LHCN-M2 (cell line): ENCODE measurements at places on chromosomes 5 and 9.
A peak's percentile ranks its signal among the peaks of the same experiment; 100 is the strongest.

DNA sequence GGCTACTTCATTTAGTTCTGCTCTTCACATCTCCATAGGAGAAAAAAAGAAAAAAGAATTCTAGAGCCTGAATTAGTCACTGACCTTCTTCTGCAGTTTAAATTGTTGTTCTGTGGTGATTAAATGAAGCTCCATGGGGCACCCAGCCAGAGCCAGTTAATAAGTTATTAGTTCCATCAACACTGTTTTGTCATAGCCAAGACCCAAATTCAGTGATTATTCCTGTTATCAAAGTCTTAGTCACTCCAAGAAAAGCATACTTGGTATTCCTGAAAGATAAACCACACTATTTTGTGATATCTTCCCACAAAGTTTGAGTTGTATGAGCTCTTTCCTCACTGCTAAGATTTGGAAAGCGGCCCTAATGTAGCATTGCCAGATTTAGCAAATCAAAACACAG, 134.8 kb upstream of the RGMB start:
- peak; percentile 43 for DNase-seq

DNA sequence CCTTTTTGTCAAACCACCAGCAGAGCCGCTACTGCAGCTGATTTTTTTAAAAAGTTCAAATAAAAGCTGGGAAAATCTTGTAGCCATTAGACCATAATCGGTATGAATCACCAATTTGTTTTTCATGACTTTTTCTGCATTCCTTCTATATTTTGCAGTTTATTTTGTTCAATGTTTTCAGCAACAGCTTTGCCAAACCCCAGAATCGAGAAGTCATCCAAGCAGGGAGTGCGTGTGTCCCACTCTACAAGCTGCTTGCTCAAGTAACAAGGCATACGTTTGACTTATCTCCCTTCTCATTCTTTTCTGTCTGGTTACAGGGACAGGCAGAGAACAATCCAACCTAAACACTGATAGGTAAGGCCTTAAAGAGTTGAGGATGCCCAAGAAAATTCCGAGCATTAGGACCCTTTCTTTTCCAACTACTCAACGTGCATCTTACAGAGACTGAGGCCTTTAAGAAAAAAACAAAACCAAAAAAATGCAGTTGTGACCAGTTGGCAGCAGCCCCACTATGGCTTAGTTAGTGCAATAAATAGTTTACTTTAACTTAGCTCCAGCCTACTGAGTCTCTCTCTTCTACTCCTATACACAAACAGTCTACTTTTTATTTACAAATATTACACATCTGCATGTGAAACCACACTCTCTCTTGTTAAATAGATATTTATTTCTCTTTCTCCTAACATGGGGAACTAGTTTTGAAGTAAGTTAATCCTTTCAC, 134.7 kb upstream of the SLIT3 start:
- DNase-seq: no peak

- no peak for DNase-seq
Measured at GRCh38 chr9:118028225-118028624, 324.0 kb downstream of the TLR4 start.

DNA sequence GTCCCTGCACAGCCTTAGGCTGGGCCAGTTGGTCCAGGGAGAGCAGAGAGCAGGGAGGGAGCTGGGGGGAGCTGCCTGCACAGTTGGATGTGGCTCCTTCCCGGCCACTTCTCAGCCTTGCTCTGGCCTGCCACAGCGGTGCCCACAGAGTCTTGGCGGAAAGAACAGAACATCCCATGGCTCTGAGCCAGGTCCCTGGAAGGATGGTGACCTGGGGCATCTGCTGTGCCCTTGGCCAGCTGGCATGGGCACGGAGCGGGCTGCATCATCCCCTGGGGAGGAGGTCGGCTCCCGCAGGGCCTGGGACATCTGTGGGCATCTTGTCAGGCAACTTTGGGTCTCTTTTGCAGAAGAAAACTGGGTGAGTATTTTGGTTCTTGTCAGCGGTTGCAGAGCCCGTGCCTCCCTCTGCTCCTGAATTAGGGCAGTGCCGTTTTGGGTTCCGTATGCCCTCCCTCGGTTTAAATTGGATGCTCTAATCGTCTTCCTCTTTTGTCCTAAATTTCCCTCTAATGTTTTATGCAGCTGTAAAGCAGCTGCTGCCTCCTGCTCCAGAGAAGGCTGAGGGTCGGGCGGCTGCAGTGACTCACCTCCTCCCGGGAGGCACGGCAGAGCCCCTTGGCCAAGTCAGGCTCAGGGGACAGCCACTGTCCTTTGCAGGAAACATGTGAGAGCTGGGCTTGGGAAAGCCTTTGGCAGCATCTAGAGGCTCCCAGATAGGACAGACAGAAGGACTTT, 10.5 kb upstream of the NACC2 start:
- DNase-seq: peak; percentile 85

DNA sequence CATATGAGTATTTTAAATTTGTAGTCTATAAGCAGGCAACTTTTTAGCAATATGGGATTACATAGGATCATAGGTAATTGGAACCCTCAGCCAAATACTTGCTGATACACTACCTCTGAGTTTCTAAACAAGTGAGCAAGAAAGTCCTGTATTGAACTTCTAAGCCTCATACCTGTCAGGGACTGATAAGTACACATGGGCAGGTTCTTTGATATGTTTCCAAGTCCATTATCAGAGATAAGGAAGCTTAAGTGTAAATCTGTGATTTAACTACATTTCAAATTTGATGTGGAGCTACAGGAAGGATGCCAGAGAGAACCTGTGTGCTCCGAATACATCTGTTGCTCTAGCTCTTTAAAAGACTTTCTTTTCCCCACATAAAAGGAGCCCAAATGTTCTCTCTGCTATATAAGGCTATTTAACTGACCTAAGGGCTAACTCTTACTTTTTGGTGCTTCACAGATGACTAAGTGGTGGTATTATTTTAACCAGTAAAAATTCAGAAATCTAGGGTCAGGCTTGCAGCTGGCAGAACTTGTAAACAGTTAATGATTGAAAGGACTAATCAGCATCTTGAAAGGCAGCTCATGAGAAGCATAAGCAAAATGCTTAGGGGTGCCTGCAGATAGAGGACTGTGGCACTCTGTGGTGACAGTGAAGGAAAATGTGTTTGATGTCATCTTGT, 228.6 kb downstream of the NR3C1 start:
- DNase-seq: peak; percentile 92

- DNase-seq: no peak
Measured at GRCh38 chr9:79263628-79264027, 308.1 kb upstream of the TLE4 start.

DNA sequence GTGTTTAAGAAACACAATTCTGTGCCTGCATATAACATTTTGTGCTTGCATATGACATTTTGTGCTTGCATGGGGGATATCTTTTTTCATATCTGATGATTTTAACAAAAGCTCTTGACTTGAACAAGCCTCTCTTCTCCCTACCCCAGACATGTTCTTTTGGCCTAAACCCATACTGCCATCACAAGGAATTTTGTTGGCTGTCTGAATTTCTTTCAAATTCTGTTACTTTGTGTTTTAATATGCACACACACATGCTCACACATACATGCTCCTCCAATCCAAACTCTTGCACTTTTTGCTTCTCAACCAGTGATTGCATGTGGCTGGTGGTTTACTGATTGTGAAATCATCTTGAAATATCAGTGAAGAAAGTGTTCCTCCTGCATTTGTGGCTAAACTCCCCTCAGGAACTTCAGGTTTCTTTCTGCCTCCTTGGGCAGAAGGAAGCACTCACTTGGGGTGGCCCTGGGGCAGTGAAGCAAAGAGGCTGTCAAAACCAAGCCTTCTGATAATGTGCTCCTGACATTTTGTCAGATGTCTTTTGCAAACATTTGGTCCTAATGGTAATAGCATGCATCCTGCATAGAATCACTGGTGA, 377.2 kb upstream of the KLF4 start:
- DNase-seq: peak; percentile 31

GRCh38 chr5:78411586-78411985, 51.2 kb downstream of the SCAMP1 start:
- no peak for DNase-seq

DNA sequence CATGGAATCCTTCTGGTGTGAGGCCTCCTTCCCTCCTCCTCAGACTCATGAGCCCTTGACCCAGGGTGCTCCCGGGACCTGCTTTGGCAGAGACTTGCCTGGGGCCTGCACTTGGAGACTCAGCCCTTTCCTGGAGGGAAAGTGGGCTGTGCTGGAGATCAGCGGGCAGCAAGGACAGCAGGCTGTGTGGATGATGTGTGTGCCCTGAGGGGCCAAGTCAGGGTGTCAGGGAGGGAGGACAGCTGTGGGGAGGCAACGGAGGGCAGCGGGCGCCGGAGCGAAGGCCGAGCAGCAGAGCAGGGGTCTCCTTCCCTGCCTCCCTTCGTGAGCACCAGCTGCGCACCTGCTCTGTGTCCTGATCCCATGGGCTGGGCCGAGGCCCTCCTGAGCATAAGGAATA, 6.1 kb upstream of the CSF2 start:
- no peak for DNase-seq

- DNase-seq: no peak
Measured at GRCh38 chr9:130843049-130843908, 8.2 kb downstream of the ABL1 start.

- DNase-seq: peak; percentile 21
Measured at GRCh38 chr9:78030296-78030552, 1.4 kb downstream of the GNAQ start.

DNA sequence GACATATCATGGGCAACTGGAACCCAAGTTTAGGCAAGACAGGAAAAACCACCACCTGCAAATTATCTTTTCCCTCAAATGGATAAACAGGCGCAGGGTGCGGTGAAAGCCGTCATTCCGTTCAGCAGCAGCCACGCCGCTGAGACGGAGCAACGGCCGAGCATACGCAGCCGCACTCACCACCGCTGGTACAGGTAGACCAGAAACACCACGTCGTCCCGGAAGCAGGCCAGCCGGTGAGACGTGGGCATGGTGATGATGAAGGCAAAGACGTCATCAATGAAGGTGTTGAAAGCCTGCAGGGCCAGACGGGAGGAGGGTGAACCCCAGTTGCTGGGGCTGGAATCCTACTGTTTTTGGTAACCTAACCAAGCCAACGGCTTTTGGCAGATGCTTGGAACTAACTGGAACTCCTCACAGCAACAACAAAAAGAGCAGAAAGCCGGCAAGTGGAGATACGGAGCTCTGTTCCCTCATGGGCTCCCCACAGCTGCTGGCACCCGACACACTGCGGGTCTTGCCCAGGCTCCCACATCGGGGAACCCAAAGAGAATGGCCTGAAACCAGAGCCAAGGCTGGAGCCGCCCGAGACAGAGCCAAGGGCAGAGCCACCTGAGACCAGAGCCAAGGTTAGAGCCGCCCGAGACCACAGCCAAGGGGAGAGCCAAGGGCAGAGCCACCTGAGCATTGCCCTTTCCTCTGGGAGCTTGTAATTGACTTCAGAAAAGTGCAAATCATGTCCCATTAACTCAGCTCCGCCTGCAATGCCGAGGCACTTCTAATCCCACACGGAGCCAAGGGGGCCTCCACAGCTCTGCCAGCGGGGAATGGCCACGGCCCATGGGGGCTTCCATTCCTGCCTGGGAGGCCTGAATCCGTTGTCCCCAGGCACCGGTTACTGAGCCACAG, 24.2 kb downstream of the CLPTM1L start:
- DNase-seq: no peak

DNA sequence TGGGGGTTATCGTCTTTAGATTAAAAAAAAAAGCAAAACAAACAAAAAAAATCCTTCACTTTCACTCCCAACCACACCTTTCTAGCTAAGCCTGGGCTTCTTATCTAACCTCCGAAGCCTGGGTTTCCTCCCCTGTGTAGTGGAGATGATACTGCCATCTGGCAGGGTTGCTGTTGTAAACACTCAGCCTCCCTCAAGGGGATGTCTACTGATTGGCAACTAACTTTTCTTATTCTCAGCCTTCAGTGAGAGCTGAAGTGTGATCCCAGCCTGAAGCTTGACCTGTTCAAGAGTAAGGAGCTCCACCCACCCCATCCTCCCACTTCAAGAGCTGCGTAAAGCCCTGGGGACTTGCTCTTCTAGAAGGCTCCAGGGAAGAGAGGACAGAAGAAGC, 21.5 kb upstream of the WWC1 start:
- no peak for DNase-seq

- peak; percentile 1 for DNase-seq
Measured at GRCh38 chr9:32866273-32866672, 82.9 kb downstream of the TMEM215 start.

DNA sequence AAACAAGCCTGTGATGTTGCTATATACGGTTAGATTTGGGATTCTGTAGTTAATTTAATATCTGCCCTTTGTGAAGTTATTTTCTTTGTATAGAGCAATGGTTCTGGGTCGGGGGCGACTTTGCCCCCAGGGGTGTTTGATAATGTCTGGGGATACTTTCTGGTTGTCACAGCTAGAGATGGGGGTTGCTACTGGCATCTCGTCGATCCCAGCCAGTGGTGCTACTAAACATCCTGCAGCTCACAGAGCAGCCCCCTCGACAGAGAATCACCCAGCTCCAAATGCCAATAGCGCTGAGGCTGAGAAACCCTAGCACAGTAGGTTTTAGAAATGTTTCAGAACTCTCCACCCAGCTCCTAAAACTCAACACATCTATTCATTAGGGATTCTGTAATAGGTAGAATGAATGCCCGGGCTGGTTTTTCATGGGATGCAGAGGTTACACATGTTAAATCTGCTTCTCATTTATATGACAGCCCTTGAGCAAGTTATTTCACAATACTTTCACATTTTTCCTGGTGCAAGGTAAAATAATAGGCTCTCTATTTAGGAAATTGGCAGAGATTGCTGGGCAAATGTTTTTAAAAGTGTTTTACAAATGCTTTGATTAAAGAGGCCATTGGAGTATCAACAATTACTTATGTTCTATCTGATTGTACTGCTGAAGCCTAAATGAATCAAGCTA, 75.2 kb upstream of the CTSL start:
- no peak for DNase-seq

- no peak for DNase-seq
Measured at GRCh38 chr5:55205001-55205400, 22.1 kb downstream of the MCIDAS start.

DNA sequence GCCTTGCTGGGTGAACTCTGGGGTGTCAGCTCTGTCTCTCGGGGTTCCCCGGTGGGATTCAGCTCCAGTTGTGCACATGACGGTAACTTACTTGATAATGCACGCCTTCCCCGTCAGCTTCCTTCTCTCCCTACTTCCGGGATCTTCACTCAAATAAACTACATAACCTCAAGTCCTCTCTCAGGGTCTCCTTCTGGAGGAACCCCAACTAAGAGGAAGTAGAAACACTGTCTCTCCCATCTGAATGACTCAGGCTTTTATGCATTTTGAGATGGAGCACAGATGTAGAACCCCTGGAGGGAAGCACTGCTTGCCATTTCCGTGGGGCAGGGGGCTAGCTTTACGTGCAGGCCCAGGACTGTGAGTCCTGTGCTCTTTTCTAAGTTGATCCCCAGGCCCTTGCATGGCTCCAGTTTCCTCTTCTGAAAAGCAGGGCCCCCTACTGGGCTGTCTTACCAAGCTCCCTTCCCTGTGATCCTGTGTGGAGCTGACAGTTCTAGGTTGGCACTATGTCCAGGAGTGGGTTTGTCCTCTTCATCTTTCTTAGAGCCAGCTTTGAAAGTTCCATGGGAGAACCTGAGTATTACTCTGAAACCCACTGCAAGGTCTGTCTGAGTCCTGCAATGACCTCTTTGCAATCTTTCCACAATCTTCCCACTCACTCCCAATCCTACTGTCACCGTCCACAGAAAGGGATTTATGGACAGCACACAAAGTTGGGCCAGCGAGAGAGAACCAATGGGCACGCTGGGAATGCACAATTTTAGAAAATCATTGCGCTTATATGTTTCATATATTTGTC, 17.7 kb downstream of the S1PR3 start:
- DNase-seq: no peak

GRCh38 chr9:107269681-107270080, 13.4 kb upstream of the RAD23B start:
- DNase-seq: peak; percentile 34

- DNase-seq: peak; percentile 54
Measured at GRCh38 chr5:107673039-107673367, 2.3 kb upstream of the EFNA5 start.
